ENCODE measurements at places on chromosomes 4 and X. TPM values are rescaled to one million over a fixed set of nuclear protein-coding genes. Genes with fewer than 3 reads are reported as not detected.

DNA sequence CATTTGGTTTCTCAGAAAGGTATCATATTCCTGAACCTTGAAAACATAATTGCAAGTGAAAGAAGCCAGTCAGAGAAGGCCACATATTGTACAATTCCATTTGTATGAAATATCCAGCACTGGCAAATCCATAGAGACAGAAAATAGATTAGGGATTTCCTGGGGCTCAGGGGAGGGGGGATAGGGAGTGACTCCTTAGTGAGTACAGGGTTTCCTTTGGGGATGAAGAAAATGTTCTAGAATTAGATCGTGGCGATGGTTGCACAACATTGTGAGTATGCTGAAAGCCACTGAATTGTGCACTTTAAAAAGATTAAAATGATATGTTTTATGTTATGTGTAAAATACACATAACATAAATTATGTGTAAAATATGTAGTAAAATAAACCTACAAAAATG, 10.3 kb downstream of the XPNPEP2 start:
- no peaks in the 10 kb centered on the region for H3K27me3 ChIP-seq
- H3K27ac ChIP-seq = no peak overlapping the region
- H3K4me3 ChIP-seq = no peak overlapping the region
- H3K36me3 ChIP-seq = no peaks in the 10 kb centered on the region
- H3K4me1 ChIP-seq = no peaks in the 10 kb centered on the region

Gene MAGEB10
- 4.5 TPM for total RNA-seq

GRCh38 chr4:74926007-74926406, 6.9 kb upstream of the PARM1 start:
- H3K27me3 ChIP-seq = no peaks in the 10 kb centered on the region
- H3K4me1 ChIP-seq = no peaks in the 10 kb centered on the region
- H3K4me3 ChIP-seq = no peak overlapping the region
- no peak overlapping the region for H3K27ac ChIP-seq

DNA sequence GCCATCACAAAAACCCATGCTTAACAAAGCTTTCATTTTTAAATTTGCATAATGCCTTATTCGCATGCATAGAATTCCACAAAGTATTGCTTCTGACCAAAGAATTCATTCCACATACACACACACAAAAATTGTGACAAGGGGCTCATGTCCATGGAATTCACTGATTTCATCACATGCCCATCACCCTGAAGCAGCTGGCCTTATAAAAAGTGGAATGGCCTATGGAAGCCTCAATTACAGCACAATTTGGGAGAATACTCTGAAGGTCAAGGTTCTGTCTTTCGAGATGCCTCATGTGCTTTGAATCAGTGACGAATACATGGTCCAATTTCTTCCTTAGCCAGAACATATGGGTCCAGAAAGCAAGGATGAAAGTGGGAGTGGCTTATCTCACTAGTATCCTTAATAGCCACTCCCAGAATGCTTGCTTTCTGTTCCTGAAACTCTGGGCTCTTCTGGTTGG, 165.7 kb downstream of the KDR start:
- no peaks in the 10 kb centered on the region for H3K27me3 ChIP-seq
- DNase-seq = no peak
- H3K36me3 ChIP-seq = no peaks in the 10 kb centered on the region

GRCh38 chr4:21879187-21879586, 69.4 kb downstream of the KCNIP4 start:
- DNase-seq = no peak
- H3K4me1 ChIP-seq = no peaks in the 10 kb centered on the region
- no peaks in the 10 kb centered on the region for H3K27me3 ChIP-seq
- no peaks in the 10 kb centered on the region for H3K36me3 ChIP-seq
- H3K4me3 ChIP-seq = no peak overlapping the region
- no peak overlapping the region for H3K27ac ChIP-seq

Gene F8A2
- total RNA-seq = not detected
